DMS79 (cell line): ENCODE measurements at places on chromosomes 16 and 17.

DNA sequence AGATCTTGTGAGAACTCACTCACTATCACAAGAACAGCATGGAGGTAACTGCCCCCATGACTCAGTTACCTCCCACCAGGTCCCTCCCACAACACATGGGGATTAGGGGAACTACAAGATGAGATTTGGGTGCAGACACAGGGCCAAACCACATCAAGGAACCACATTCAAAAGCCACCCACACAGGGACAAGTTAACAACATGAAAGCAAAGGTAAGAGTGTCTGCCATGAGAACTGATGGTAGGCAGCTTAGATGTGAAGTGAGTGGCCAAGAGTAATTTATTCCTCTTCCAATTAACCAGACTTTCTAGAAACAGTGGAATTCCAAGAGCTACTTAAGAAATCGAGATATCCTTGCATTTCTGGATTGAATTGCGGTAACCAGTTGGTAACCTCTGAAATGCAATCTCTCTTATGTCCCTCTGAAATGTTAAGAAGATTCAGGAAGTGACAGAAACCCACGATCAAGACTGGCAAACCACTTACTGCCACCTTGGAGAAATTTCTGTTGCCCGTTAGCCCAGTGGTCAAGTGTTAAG lies 167.4 kb upstream of the CACNG5 start:
- DNase-seq, result no peak

GRCh38 chr17:5943232-5943631 lies 126.9 kb upstream of the WSCD1 start:
- DNase-seq, result no peak

- DNase-seq, result no peak
Measured at GRCh38 chr17:16314189-16314588, 39.1 kb downstream of the CENPV start.

DNA sequence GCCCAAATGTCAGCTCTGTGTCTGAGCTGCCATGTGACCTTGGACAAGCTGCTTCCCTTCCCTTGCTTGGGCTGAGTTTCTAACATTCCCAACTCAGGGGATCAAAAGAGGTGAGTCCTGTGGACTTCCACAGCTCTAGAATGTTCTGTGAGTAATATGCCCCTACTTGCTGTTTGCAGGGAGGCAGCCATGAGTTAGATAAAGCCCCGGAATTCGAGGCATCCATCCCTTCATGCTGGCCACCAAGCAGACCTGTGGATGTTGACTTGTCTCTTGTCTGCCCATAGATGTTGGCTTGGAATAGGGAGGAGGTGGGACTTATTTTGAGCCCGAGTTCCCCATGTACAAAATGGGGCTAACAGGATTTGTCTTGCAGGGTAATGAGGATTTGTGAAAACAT lies 36.2 kb downstream of the KSR1 start:
- DNase-seq, result no peak

GRCh38 chr17:78140169-78141051 lies 5.8 kb upstream of the C17orf99 start:
- no peak for DNase-seq

- no peak for DNase-seq
Measured at GRCh38 chr16:21026846-21027245, 123.8 kb downstream of the DNAH3 start.

GRCh38 chr17:71741836-71742235 lies 379.0 kb upstream of the SOX9 start:
- no peak for DNase-seq
